Spinal cord (tissue), 10 donors: ENCODE measurements at places on chromosomes 2 and 18. TPM values are rescaled to one million over a fixed set of nuclear protein-coding genes. Genes with fewer than 3 reads are reported as not detected.

ASTL gene
- polyA plus RNA-seq = 0.27 TPM

GKN1 gene
- polyA plus RNA-seq = not detected

SERPINB10 gene
- 0.17 TPM for polyA plus RNA-seq

CDKL4 gene
- polyA plus RNA-seq = 1.2 TPM

DSG1 gene
- not detected for polyA plus RNA-seq

WDR75 gene
- polyA plus RNA-seq = 44.0 TPM

REEP1 gene
- 123 TPM for polyA plus RNA-seq

RNF144A gene
- polyA plus RNA-seq = 71.1 TPM

EGR4 gene
- not detected for polyA plus RNA-seq
